ENCODE measurements at places on chromosomes 13 and 19.
A peak's percentile ranks its signal among the peaks of the same experiment; 100 is the strongest.

GRCh38 chr19:52621376-52621775 lies 16.8 kb downstream of the ZNF83 start:
- DNase-seq = no peak

- DNase-seq = peak; percentile 68
Observed at GRCh38 chr13:52968074-52968700, 60.4 kb upstream of the OLFM4 start.

GRCh38 chr19:33325920-33326319 lies 23.6 kb upstream of the CEBPA start:
- DNase-seq = peak; percentile 49

DNA sequence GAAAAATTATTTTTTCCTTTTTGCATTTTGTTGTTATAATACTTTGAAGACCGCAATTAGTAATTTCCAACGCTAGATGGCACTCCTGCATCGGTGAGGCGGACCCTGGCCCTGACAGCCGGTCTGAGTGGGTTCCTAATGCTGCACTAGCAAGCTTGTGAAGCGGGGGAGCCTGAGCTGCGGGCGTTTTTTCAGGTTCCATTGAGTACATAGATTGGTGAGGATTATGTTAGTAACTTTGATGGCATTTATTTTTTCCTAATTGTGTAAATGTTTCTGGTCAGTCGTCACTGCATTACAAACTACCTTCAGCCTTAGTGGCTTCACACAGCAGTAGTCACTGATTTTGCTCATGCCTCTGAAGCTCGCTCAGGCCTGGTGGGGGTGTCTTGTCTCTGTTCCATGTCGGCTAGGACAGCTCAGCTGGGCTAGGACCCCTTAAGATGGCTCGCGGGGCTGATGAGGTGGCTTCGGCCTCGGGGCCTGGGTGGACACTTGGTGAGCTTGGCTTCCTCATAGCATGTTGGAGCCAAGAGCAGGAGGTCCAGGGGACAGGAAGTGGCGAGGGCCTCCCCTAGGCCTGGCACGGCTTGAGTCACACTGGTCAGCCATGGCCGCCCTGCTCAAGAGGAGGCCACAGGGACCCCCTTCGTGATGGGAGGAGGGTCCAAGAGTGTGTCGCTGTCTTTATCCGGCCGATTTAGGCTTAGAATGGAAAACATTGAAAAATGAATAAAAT lies 25.0 kb downstream of the ERCC5 start:
- peak; percentile 67 for DNase-seq

DNA sequence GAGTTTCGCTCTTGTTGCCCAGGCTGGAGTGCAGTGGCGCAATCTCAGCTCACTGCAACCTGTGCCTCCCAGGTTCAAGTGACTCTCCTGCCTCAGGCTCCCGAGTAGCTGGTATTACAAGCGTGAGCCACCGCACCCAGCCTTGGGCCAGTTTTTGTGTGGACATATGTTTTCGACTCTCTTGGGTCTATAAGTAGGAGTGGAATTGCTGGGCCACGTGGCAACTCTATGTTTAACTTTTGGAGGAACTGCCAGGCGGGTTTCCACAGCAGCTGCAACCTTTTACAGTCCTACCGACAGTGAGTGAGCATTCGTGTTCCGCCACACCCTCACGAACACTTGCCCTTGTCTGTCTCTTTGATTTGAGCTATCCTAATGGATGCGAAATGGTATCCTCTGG lies 44.9 kb downstream of the BICRA start:
- no peak for DNase-seq

GRCh38 chr19:46452186-46452585 lies 19.2 kb downstream of the PNMA8A start:
- DNase-seq = no peak

GRCh38 chr19:18426416-18426767 lies 7.2 kb downstream of the SSBP4 start:
- no peak for DNase-seq

GRCh38 chr13:41312176-41312500 lies 1.1 kb downstream of the NAA16 start:
- DNase-seq = peak; percentile 41

DNA sequence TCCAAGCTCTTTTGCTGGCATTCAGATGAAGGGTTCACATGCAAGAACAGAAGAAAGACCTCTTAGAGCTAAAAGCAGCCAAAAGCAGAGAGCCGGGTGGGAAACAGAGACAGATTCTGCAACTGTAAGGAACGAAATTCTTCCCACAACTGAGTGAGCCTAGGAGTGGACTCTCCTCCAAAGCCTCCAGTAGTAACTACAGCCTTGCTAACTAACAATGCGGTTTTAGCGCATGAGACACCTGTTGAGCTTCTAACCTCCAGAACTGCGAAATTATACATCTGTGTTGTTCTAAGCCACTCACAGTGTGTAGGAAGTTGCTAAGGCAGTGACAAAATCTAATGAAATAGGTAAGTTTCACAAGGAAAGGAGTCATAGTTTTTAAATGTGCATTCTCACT lies 98.1 kb upstream of the SLITRK1 start:
- no peak for DNase-seq

GRCh38 chr13:35260316-35260715 lies 216.2 kb downstream of the MAB21L1 start:
- DNase-seq = no peak

DNA sequence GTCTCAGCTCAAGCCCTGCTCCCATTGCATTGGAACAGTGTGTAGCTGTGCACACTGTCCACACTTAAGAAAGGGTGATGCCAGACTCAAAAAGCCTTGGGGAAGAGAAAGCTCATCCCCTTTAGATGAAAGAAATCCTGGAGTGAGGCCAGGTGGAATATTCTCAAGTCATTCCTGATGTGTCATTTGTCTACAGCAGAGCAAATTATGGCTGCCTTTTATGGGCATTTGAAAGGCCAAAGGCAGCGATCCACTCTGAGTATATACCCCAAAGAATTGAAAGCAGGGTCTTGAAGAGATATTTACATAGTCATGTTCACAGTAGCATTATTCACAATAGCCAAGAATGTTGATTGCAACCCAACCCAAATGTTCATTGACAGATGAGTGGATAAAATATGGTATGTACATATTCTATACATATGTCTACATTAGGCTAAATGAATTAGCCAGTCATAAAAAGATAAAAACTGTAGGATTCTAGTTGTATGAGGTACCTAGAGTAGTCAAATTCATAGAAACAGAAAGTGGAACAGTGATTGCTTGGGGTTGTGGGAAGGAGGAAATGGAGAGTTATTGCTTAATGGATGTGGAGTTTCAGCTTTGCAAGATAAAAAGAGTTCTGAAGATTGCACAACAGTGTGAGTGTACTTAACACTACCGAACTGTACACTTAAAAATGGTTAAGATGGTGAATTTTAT lies 214.9 kb downstream of the KCNRG start:
- no peak for DNase-seq

DNA sequence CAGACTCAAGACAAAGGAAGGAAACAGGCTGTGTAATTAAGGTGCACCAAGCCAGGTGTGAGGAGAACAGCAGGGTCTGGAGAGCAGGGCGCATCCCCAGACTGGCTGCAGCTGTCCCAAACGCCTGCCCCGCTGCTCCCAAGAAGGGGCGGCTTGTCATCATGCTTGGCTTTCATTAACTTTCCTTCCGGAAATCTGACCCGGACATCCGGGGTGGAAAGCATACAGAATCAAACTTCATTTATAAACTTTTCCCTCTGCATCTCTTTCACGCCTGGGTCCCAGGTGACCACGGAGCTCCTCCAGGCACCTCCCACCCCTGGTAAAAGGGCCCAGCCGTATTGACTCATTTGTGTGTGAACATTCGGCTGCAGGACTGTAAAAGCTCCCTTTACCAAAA lies 31.7 kb downstream of the TSHZ3 start:
- no peak for DNase-seq

DNA sequence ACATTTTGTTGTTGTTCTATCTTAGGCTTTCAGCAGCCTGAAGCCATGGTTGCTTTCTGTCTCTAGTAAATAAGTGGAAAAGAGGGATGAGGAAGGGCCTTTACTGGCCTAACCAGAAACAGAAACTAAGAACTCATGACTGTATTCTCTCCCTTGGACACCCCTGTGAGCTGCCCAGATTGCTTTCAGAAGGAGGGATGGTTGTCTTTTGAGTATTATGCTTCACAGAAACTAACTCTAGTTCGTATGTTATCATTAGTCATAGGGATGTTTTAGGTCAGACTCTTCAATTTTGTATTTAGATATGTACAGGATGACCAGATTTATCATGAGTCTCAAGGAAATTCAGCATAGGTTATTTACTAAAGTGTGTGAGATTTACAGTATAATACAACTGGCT lies 17.5 kb downstream of the BORA start:
- no peak for DNase-seq

- no peak for DNase-seq
Observed at GRCh38 chr13:66995203-66995611, 234.9 kb downstream of the PCDH9 start.

- DNase-seq = no peak
Observed at GRCh38 chr13:70457474-70457873, 349.2 kb upstream of the KLHL1 start.

- no peak for DNase-seq
Observed at GRCh38 chr19:50003254-50003788, 21.9 kb downstream of the VRK3 start.

- no peak for DNase-seq
Observed at GRCh38 chr19:56106397-56106849, 14.7 kb downstream of the ZNF787 start.

DNA sequence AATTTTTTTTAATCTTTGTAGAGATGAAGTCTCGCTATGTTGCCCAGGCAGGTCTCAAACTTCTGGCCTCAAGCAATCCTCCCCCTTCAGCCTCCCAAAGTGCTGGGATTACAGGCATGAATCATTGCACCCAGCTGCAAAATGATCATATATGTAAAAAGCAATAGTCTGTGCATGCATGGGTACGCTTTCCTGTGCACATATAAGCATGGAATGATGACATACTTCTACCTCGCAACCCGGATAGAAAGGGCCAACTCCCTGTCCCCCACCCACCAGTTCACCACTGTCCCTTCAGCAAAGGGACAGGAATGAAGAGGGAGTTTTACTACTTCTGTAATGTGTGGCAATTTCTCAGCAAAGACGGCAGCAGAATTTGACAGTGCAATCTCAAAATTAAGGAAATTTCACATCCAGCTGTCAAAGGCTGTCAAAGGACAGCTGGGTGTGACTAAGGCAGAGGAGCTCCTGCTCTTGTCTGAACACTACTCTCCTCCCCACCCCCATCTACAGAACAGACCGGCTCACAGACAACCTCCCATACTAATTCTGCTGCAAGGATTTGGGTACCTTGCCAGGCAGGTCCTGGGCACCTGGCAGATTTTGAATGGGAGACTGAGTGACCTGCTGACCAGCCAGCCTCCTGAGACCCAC lies 95.6 kb downstream of the TSHZ3 start:
- no peak for DNase-seq

- no peak for DNase-seq
Observed at GRCh38 chr13:62626771-62627170, 1211.1 kb upstream of the PCDH20 start.

- DNase-seq = no peak
Observed at GRCh38 chr13:72889495-72889894, 107.6 kb downstream of the PIBF1 start.
